ENCODE measurements at places on chromosomes 16 and 17.

DNA sequence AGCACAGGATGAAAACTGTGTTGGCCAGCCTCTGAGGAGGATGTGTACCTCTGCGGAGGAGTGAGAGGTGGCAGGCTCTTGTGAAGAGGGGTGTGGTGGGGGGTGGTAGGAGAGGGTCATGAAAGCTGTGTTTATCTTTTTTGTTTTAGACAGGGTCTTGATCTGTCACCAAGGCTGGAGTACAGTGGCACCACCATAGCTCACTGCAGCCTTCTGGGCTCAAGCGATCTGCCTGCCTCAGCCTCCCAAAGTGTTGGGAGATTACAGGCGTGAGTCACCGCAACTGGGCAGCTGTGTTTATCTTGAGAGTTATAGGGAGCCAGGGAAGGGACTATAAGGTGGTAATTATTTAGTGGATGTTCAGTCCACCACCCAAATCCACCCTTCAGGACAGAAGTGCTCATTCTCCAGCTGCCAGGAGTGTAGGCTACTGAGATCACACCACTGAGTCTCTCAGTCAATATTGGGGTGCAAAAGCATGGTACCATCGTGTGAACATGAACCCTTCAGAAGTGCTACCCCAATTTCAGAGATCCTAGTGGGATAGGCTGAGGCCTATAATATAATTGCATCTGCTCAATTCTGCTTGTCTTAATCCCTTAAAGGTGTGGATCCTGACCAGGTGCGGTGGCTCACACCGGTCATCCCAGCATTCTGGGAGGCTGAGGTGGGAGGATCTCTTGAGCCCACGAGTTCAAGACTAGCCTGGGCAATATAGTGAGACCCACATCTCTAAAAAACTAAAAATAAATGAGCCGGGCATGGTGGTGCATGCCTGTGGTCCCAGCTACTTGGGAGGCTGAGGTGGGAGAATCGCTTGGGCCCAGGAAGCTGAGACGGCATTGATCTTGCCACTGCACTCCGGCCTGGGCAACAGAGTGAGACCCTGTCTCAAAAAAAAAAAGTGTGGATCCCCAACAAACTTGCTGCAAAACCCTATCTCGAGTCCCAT, 788 bp upstream of the EXOC3L1 start:
- DNase-seq, result no peak

- peak; percentile 48 for DNase-seq
These were observed 743 bp downstream of the SHCBP1 start for GRCh38 chr16:46620266-46621005.

DNA sequence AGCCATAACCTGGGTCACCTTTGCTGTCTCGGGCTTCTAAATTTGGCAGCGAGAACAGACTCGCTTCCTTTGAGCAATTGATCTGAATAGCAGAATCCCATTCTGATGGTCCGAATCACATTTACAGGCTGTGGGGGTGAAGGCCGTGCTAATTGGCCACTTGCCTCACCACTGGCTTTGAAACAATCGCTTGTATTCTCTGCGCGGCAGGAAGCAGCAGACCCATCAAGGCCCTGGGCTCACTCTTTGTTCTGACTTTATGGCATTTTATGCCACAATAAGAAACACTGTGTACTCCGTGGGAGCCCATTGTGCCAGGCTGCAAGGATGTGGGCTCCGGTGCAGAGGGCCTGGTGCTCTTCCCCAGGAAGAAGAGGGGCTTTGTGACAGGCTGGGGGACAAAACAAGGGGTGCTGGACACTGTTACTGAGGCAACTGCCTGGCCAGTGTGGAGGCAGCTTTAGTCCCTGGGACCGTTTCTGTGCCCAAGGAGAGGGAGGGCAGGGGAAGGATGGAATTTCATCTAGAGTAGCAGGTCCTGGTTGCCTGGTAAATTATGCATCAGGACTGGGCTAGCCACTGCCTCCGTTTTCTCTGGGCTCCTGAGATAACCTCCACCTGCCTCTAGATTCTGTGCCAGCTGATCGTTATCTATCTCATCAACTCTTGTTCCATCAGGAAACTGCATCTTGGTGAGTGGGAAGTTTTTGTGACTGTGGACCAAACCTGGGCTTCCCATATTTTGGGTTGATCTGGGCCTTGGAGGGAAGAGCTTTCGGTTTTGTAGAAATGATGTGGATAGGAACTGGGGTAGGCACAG, 78.5 kb downstream of the MRC2 start:
- DNase-seq, result no peak

GRCh38 chr16:4625560-4626159, 1.0 kb downstream of the MGRN1 start:
- no peak for DNase-seq

GRCh38 chr17:80371196-80371595, 43.8 kb upstream of the ENDOV start:
- DNase-seq, result no peak

GRCh38 chr17:19510903-19511302, 22.8 kb upstream of the SLC47A1 start:
- DNase-seq, result no peak

- DNase-seq, result no peak
These were observed 138.4 kb downstream of the PCTP start for GRCh38 chr17:55889271-55889670.

- no peak for DNase-seq
These were observed 21.4 kb upstream of the MAP3K14 start for GRCh38 chr17:45338023-45338781.

- DNase-seq, result peak; percentile 29
These were observed 1.5 kb downstream of the KRTAP16-1 start for GRCh38 chr17:41307647-41308046.

DNA sequence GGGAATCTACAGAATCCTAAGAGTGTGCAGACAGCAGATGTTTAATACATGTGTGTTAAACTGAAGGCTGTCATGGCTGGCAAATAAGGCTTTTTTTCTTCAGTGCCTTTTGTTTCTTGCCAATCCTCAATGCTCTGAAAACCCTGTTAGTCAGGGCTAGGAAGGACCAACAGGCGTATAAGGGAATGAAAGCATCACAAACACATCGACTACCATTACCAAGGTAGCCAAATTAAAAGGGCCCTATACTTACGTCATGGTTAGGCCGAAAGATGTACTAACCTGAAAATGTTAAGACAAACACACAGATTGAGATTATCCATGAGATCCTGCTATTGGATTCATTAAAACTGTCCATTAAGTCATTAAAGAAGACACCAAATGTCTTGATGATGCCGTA, 13.1 kb downstream of the SLC16A6 start:
- no peak for DNase-seq

DNA sequence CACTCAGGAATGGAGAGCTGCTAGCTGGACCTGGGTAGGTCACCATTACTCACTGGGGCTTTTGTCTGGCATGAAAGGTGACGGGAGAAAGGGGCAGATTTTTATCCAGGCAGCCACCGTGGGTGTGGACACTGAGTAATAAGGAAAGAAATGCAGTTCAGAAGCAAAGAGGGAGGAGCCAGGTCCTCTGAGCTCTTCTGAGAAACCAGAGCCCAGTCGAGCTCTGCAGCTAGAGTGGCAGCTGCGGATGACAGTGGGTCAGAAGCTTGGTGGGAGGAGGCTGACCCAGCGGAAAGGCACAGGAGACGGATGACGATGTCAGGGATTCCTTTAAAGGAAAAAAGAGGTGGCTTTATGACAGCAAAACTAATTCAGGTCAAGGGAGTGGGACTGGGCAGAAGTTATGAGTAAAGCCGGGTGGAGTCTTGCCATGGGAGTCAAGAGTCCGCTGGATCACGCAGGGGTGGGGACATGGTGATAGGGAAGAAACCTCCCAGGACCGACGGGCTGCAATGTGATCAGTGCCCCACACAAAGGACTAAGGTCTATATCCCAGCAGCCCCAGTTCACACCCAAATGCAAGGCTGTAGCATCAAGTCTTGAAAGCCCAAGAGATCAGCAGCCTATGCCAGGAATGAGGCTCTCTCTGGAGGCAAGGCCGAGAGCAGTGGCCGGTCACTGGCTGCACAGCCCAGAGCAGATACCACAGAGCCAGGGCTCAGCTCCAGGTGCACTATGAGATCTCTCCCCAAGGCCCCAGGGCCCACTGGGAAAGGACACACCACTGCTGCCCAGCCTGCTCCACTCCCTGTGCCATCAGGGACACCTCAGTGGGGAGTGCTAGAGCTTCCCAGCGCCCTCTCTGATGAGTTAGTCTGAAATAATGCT, 6.3 kb upstream of the MNT start:
- DNase-seq, result peak; percentile 72

DNA sequence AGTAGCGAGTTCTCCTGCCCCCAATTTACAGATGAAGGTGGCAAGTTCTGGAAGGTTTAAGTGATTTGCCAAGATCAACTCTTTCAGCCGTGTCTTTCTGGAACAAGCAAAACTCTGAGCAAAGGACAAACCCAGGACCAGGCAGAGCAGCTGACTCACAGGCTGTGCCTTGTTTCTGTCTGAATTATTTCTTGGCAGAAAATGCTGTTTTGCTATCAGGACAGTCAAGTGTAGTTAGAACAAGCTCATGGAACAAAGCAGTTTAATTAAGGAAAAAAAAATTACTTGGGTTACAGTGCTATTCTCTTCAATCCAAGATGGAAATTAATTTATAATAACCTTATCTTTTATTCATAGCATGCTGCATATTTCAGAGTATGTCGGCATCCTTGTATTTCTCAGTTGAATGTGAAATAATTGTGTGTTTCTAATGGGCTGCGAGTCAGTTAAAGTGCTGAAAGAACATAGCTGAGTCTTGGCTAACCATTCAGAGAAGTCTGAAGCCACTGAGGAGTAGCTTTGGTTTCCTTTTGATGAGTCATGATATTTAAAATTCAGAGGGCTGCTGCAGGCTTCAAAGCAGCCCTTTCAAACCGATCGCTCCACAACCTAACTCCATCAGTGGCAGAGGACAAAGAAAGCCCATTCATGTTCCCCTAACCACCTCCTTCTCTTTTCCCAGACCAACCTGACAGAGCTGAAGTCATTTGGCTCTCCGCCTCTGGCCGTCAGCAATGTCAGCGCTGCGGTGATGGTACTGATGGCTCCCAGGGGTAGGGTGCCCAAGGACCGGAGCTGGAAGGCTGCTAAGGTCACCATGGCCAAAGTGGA, 143.7 kb downstream of the ZNF18 start:
- no peak for DNase-seq

GRCh38 chr16:28981517-28981916, 3.3 kb upstream of the LAT start:
- DNase-seq, result peak; percentile 65

- peak; percentile 65 for DNase-seq
These were observed 504.1 kb upstream of the GOT2 start for GRCh38 chr16:59238246-59238645.

DNA sequence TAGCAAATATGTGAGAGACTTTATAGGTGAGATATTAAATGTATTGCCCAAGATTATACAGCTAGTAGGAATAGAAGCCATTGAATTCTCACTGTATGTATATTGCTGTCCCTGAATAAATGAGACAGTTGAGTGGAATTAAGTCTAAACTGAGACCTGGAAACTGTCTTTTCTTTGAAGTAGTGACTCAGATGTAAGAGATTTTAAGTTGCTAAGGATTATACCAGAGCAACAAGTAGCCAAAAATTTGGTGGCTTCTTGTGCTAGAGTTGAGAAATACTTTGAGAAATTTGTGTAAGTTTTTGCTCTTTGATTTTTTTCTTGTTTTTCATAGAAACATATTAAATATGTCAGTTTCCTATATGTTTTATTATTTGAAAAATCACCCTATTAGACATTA, 58.7 kb downstream of the TANC2 start:
- no peak for DNase-seq

GRCh38 chr17:48244814-48245213, 137.2 kb downstream of the SNX11 start:
- DNase-seq, result no peak

- DNase-seq, result peak; percentile 87
These were observed 52.6 kb downstream of the ERN1 start for GRCh38 chr17:64077379-64077778.

GRCh38 chr16:47626246-47626645, 165.1 kb downstream of the PHKB start:
- no peak for DNase-seq

DNA sequence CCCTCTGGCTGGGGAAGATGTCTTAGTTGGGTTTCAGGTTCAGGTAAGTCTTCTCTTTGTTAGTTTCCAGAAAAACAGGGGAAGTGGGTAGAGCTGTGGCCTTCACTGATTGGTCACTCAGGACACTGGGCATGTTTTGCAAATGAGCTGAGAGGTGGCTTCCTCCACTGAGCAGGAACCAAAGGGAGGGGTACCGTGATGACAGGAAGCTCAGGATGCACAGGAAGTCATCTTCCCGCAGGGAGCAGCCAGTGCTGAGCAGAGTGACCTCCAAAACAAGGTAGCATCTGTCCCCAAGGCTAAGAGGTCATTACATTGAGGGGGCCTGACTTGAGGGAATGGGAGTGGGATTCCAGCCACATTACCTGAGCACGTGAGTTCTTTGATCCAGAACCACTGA, 5.6 kb downstream of the NT5C start:
- no peak for DNase-seq

DNA sequence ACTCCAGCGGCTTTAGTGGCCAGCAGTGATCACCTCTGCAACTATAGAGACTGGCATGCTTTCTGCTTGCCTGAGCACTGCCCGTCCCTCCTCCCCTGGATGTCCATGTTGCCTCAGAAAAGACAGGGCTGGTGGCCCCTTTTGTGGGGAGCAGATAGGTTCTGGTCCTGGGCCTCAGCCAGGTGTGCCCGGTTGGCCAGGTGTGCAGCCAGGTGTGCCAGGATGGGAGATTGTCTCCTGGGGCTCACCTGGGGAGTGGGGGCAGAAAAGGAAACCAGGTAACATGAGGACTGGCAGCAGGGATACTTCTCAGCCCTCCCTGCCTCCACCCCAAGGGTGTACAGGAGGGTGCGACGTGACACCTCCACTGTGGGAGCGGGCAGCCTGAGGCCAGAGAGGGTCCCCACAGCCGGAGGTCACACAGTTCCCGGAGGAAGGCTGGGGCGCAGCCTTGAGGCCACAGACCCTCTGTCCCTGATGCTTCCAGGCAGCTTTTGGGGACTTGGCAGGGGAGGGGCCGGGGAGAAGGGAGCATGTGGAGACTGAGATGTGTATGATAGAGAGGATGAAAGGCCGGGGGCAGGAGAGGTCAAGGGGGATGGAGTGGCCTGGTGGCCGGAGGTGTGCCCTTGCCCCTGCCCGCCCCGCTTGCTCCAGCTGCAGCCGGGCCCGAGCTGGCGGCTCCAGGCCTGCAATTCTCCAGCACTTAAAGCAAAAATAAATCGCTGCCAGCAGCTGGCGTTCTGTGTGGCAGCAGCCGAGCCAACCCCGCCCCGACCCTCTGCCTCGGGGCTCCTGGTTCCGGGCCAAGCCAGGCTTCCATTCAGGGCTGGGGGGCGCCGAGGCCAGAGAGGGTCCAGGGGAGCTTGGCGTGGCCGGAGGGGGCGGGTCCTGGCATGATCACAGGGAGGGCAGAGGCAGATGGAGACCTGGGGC, 6.7 kb downstream of the KCNJ12 start:
- DNase-seq, result no peak

All from suppressor macrophage (primary cell).